Stimulated activated CD4-positive, alpha-beta T cell treated with anti-CD3 and anti-CD28 coated beads, Interleukin-1b, Interleukin-23, amount 100 ng/mL, for 24 hours (primary cell): ENCODE measurements at places on chromosomes 2 and 18.

DNA sequence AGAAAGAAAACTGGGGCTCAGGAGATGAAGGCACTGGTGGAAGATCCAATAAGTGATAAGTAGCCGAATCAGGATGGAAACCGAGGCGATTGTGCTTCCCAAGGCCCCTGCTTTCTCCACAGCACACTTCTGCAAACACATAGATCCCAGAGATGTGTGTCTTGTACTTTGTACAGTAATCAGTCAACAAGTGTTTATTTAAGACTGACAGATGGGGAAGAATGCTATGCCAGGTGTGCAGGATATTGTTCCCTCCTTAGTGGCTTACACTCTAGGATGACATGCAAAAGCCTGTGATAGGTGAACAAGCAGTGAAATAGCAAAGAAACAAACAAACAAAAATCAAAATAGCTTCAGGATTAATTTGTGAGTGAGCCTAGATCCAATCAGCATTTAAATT is 116.6 kb downstream of the ACTR3 start:
- no peak for DNase-seq

- no peak for DNase-seq
Measured at GRCh38 chr2:156380117-156380645, 47.7 kb upstream of the NR4A2 start.

DNA sequence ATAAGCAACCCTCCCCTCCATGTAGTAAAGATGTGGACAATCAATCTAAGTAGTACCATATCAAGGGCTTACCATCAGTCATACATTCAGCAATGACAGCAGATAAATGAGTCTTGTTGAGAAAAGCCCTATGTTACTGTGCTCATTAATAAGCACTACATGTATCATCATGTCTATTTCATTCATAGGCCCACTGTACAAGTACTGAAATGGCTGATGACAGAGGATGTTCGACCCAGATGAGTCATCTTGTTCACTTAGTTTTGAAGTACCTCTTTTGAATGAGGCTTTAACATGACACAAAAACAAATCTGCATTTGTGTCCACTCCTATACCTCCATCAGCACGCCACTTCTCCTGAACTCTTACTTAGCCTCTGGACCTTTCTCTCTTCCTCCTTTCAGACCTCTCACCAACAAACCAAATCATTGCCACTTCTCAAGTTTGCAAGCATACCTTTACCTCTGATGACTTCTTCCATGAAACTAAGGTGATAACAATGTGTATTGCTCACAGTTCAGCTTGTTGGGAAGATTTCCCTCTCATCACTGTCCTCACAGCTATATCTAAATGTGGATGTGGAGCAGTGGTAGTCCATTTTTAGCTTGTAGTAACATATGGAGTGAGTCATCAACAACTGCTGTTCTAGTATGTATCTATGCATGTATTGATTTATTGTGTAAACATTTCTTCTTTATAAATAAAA is 921.0 kb upstream of the SLC39A10 start:
- no peak for DNase-seq

DNA sequence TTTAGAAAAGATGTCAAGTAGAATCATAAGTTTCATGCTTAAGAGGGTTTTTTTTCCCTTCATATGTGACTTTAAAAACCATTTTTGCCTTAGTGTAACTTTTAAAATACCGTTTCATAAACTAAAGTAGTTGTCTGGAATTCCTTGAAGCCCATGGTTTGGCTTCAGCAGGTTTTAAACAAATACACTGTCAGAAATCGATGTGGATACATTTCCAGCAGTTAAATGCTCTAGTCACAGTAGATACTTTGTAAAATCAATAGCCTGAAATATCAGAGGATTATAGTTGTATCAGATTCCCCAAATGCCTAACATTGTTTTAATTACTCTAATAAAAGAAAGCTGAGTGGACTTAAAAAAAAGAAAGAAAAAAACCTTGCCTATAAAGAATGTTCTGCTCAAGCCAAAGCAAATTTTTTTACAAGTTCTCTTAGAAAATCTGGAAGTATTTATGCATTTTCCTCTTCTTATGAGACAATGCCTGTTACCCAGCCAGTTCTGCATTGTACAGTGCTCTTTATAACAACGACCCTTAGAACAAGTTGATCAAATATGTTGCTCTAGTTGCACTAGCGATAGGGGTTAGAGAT is 260.5 kb downstream of the LTBP1 start:
- no peak for DNase-seq

DNA sequence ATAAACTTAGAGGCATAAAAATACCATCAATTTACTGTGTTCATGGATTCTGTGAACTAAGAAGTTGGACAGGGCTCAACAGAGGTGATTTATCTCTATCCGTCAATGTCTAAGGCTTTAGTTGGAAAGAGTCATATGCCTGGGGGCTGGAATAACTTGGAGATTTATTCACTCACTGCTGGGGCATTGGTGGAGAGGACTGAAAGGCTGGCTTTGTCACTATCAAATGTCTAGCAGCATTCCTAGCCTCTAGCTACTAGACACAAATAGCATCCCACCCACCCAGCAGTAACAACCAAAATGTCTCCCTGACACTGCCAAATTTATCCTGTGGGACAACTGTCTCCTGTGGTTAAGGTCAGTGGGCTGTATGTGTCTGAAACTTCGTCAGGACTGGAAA is 71.0 kb downstream of the EVA1A start:
- DNase-seq = no peak

DNA sequence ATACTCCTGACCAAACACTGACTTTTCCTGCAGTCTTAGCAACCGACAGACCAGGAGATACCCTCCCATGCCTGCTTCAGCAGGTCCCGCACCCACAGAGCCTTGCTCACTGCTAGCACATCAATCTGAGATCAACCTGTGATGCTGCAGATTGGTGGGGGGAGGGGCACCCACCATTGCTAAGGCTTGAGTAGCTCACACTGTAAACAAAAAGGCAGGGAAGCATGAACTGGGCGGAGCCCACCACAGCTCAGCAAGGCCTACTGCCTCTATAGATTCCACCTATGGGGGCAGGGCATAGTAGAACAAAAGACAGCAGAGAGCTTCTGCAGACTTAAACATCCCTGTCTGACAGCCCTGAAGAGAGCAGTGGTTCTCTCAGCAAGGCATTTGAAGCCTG is 109.7 kb downstream of the SP100 start:
- DNase-seq = no peak

GRCh38 chr2:65416945-65417344 is 15.5 kb downstream of the SPRED2 start:
- DNase-seq = no peak

DNA sequence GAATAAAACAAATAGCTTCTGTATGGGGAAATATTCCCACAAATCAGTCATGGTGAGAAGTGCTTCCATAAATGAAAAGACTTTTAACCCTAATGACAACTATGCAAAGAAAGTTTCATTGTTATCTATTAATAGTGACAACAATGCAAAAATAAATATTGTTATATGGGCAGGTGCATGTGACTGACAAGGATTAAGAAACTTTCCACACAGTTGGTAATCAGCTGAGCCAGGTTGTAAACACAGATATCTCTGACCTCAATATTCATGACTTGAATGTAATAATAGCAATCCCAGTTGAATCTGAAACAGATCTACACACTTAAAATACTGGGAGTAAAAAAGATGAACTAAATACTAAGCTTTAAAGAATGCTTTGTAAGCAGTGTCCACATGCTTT is 517.0 kb upstream of the SOX11 start:
- DNase-seq = no peak

DNA sequence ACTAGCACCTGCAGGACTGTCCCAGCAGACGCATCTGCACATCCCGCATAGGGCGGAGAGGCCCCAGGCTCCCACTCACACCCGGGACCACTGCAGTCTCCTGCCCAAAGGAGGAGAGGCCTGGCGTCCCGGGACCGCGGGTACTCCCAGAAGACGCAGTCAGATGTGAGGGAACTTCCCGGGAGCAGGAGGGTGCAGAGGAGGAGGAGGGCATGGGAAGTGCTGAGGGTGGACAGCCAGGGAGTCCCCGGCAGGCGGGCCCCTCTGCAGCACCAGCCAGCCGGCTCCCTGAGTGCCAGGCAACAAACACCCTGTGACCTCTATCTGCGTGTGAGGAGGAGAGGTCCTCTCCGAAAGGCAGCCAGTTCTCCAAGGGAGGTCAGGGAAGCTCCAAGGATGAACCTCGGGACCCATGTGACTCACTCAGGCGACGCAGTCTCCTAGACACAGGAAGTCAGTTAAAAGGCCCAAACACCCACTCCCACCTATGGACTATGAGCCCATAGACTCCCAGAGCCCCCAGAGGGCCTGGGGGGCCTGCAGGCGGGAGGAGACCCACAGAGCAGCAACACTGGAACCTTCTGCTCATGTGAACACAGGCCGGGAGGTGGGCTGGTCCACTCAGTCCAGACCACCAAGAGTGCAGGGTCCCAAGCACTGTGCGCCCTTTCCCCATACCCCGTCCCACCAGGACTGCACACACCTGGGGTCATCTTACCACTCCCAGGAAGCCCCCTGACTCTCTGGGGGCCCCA is 4.2 kb downstream of the PXDN start:
- DNase-seq = no peak

GRCh38 chr18:48531908-48532307 is 6.9 kb upstream of the CTIF start:
- DNase-seq = no peak

- no peak for DNase-seq
Measured at GRCh38 chr2:240329116-240329665, 106.3 kb upstream of the GPC1 start.

GRCh38 chr18:31232013-31232412 is 69.4 kb upstream of the DSC1 start:
- DNase-seq = no peak

DNA sequence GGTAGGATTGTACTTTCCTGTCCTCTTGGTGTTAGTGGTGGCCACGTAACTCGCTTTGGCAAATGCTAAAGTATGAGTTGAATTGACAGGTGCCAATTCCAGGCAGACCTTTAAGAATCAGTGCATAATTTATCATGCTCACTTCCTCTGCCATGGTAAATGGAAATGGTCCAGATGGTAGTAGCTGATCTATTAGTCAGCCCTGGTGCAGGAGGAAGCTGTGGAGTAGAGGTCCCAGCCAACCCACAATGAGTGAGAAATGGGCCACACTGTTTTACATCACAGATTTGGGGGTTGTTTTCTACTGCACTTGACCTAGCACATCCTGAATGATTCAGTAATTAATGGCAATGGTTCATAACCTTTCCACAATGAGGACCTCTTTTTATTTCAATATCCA is 104.4 kb downstream of the RGPD3 start:
- no peak for DNase-seq

GRCh38 chr2:233141901-233142300 is 81.8 kb downstream of the INPP5D start:
- DNase-seq = no peak

DNA sequence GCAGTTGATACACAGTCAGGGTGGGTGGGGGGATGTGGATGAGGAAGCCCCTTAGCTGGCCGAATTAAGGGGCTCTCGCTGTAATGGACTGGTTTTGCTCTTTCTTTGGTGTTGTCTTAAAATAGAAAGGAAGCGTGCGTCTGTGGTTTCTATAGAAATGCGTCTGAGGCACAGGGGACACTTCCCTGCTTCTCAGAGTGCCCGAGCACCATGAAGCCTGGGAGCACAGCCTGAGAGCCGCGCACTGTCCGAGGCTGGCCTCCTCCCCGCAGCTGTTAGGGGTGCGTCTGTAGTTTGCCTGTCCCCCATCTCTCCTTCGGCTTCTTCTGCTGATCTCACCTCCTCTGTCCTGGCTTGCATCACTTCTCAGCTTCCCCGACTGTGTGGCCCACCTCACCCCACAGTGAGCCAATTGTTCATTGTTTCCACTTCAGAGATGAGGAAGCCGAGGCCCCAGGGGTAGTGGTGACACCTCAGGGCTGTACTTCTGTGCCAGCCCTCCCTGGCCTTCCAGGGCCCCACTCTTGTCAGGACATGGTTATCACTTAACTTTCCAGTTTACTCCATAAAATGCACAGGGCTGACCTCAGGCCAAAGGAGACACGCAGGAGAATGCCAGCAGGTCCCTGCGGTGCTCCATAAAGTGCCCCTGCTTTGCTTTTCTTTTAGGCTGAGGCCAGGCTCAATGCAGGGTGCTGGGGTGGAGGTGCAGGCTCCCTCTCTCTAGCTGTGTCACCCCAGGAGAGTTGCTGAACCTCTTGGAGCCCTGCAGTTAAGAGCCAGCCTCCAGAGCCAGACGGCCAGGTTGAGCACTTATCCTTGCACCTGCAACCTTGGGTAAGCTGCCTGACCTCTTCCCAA is 210.6 kb downstream of the SEPTIN10 start:
- DNase-seq = no peak

DNA sequence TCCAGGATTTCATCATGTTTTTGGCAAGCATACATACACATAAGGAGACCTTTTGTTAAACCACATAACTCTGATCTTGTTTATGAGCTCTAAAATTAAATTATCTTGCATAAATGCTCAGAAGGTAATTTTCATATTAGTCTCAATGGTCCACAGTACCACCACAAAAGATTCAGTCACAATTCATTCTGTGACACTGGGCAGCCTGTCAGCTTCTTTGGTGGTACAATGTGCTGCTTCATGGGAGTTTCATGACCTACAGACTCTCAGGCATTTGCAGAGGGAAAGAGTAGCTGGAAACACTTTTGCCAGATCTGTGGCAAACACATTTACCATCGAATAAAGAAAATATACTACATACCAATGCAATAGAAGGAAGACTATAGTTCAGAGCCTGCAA is 51.3 kb upstream of the ZNF397 start:
- DNase-seq = no peak

DNA sequence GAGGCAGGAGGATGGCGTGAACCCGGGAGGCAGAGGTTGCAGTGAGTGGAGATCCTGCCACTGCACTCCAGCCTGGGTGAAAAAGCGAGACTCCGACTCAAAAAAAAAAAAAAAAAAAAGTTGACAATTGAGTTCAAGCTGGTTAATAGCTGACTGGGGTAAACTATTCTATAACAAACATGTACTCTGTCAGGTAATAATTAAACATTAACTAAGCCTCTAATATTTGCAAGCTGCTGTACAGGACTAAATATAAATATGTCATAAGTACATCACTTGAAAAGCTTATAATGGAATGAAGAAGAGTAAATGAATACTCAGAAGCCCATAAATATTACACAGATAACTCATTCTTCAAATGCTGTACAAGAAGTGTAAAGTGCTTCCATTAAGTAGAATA is 190.4 kb upstream of the CRIM1 start:
- no peak for DNase-seq

- no peak for DNase-seq
Measured at GRCh38 chr18:24552218-24552617, 91.8 kb downstream of the HRH4 start.

DNA sequence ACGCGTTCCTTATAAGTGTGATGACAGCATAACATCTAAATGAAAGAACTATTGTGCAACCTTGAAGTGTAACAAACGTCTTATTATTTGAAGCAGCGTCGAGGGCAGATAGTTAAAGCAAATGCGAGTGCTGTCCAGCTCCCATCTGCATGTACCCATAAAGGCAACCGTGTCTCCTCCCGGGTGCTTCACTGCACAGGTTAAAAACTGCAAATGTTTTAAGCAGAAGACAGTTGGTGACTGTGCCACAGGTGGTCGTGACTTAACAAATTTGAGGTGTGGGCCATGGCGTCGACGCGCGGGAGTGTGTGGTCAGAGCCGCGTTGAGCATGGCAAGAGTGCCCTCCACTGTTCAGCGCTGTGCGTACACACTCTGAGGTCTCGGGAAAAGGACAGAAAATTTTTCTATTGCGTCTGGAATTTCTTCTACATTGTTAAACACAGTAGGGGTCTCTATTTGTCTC is 6.4 kb downstream of the SALL3 start:
- DNase-seq = no peak

- no peak for DNase-seq
Measured at GRCh38 chr2:163778045-163778781, 42.4 kb upstream of the FIGN start.

GRCh38 chr2:130836501-130837174 is at the start of gene ARHGEF4:
TSS of gene ARHGEF4 (plus strand) at chr2:130836914. CDS start at chr2:130836954, 40 bp downstream.
- DNase-seq = no peak
